Thoracic aorta (tissue), 2 donors: ENCODE measurements at places on chromosomes 3 and 15.

DNA sequence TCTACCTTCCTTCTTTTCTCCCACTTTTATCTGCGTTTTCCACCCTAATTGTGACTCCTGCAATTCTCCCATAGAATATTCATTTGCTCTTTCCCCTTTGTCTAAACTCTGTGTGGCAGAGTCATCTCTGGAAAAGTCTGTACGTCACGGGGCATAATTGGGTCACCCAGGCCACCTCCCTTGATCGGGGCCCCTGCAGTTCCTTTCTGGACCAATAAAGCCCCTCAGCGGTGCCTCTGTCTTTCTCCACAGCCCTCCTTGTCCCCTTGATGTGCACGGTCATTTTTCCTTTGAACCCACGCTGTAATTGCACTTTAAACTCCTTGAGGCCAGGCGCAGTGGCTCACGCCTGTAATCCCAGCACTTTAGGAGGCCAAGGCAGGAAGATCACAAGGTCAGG, 10.7 kb downstream of the UPK1B start:
- DNase-seq = no peak

DNA sequence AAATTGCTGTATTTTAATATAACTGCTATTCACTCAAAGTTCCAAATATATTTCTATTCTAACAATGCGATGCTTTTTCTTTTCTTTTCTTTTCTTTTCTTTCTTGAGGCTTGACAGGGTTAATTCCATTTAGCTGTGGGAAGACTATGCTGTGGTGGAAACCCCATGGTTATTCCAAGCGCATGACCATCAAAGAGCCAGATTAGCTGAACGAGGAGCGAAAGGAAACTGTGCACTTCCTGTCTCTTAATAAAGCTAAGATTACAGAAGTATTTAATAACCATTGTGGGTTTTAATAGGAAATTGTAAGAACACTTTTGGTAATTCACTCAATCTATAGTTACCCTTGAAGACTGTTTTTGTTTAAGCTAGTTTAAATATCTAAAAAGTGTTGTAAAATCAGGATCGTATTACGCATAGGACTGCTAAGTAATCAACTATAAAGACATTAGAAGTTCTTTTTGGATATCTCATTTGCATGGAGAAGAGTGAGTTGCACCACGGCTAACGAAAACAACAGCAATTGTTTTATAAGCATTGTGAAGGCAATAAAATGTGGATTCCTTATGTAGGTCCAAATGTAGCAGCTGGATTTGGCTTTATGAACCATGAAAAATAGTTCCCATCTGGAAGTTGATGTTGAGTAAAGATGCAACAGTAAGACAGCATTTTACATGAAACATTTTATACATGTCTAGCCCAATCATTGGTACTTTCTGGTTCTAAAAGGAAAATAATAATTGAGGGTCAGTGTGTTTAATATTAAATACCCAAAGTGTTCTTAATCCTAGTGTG, 105.4 kb downstream of the ZIC1 start:
- no peak for DNase-seq

- no peak for DNase-seq
Observed at GRCh38 chr3:65867463-65868210, 171.1 kb downstream of the MAGI1 start.

DNA sequence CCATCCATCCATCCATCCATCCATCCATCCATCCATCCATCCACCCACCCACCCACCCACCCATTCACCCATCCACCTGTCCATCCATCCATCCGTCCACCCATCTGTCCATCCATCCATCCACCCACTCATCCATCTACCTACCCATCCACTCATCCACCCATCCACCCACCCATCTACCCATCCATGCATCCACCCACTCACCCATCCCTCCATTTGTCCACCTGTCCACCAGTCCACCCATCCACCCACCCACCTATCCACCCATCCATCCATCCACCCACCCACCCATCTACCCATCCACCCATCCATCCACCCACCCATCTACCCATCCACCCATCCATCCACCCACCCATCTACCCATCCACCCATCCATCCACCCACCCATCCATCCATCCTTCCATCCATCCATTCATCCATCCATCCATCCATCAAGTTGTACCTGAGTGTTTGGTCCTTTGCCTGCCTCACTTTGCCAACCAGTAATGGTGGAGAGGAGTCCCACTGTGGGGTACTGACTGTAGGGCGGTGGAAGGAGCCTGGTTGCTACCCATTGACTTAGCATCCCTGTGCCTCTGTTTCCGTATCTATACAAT, 17.3 kb downstream of the PSTPIP1 start:
- DNase-seq = no peak

GRCh38 chr15:25244731-25245585, 193.9 kb downstream of the UBE3A start:
- DNase-seq = no peak

- DNase-seq = no peak
Observed at GRCh38 chr3:171755015-171755589, 55.2 kb downstream of the PLD1 start.

- no peak for DNase-seq
Observed at GRCh38 chr15:76024021-76024768, 12.0 kb upstream of the NRG4 start.
